ENCODE measurements at places on chromosomes 5 and 9.

- no peak overlapping the region for H3K27ac ChIP-seq
- no peak overlapping the region for H3K4me3 ChIP-seq
Observed at GRCh38 chr5:141529002-141529401, 40.1 kb downstream of the PCDHGC5 start.

- no peak for DNase-seq
- no peaks in the 10 kb centered on the region for H3K36me3 ChIP-seq
- H3K27me3 ChIP-seq, result no peaks in the 10 kb centered on the region
- no peak overlapping the region for H3K27ac ChIP-seq
- H3K4me1 ChIP-seq, result peaks cover 7% of the 10 kb centered on the region
- H3K4me3 ChIP-seq, result no peak overlapping the region
Observed at GRCh38 chr5:145858959-145859358, 13.9 kb downstream of the GRXCR2 start.

DNA sequence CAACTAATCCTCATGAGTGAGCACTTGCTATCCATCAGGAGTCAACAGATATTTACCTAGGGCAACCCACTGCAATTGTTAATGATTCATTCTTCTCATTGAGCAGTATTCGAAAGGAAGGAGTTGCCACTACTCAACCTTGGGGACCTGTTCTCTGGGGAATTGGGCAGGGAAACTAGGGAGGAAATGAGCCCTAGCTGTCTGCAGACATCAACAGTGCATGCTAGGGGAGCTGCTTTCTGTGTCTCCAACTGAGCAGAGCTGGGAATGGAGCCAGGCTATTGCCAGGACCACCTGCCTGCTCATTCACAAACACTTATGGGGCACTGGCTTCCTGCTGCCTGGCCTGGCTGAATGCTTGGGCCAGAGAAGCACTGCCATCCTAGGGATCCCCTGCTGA lies 183.4 kb downstream of the TMEM38B start:
- no peak overlapping the region for H3K27ac ChIP-seq
- no peak for DNase-seq
- H3K36me3 ChIP-seq, result no peaks in the 10 kb centered on the region
- H3K4me3 ChIP-seq, result no peak overlapping the region

- H3K27ac ChIP-seq, result no peak overlapping the region
- no peaks in the 10 kb centered on the region for H3K4me1 ChIP-seq
- H3K36me3 ChIP-seq, result no peaks in the 10 kb centered on the region
Observed at GRCh38 chr5:3809455-3809854, 213.8 kb downstream of the IRX1 start.

GRCh38 chr5:2191972-2192371 lies 309.2 kb upstream of the IRX4 start:
- H3K27me3 ChIP-seq, result no peaks in the 10 kb centered on the region
- H3K36me3 ChIP-seq, result no peaks in the 10 kb centered on the region
- peaks cover 11% of the 10 kb centered on the region for H3K4me1 ChIP-seq
- no peak overlapping the region for H3K27ac ChIP-seq

DNA sequence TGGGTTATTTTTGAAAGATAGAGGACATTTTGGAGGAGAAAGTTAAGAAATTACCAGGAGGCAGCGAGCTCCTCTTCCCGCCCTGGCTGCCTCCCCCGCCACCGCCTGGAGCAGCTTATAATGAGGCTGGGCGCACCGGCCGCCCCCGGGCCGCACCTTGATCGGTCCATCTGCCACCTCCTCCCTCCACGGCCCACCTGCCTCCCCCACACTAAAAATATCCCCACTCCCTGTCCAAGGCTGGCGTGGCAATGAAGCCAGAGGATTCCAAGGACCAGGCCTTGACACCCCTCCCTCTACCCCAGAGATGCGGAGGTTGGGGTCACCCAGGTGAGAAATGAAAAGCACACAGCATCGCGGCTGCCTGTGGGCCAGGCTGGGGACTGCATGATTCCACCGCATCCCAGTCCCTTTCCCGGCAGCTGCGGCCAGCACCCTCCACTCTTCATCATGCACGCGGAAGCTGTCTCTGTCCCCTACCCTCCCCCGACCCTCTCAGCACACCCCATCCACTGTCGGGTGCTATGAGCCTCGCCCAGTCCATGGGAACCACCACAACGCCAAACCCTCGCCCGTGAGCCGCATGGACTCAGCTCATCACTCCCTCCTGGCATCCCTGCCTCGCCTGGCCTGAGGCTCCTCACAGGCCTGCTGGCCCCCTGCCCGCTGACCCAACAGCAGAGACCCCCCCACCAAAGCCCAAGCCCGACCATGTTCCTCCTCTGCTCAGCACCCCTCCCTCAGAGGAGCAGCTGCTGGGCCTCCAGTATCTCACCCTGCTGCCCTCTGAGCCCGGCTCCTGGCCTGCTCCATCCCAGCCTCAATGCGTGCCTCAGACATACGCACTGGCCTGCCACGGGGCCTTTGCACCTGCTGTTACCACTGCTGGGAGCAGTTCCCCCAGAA lies 50.0 kb downstream of the SARDH start:
- H3K27ac ChIP-seq, result no peak overlapping the region
- H3K27me3 ChIP-seq, result no peaks in the 10 kb centered on the region
- DNase-seq, result no peak
- H3K4me3 ChIP-seq, result no peak overlapping the region
- peaks cover 24% of the 10 kb centered on the region for H3K4me1 ChIP-seq
- no peaks in the 10 kb centered on the region for H3K36me3 ChIP-seq

DNA sequence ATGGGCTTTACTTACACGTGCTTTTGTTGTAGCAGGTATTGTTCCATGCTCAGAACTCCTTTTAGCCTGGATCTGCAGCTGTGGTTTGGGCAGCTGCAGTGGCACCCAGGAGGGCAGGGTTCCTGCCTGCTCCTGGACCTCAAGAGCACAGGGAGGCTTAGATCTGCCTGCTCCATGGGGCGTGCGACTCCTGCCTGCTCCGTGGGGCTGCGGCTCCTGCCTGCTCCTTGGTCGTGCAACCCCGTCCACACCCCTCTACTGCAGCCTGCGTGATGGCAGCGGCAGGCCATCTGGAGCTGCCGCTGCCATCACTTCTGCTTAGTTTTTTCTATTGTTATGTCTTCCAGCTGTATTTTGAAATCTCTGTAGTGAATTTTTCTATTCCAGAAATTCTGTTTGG lies 11.7 kb upstream of the UGT3A2 start:
- H3K27me3 ChIP-seq, result no peaks in the 10 kb centered on the region
- H3K36me3 ChIP-seq, result no peaks in the 10 kb centered on the region
- peaks cover 4% of the 10 kb centered on the region for H3K4me1 ChIP-seq
- no peak for DNase-seq
- H3K4me3 ChIP-seq, result no peak overlapping the region

- H3K27me3 ChIP-seq, result no peaks in the 10 kb centered on the region
- no peak for DNase-seq
- H3K4me3 ChIP-seq, result no peak overlapping the region
- peaks cover 3% of the 10 kb centered on the region for H3K4me1 ChIP-seq
Observed at GRCh38 chr9:69097064-69097463, 61.5 kb downstream of the FXN start.

DNA sequence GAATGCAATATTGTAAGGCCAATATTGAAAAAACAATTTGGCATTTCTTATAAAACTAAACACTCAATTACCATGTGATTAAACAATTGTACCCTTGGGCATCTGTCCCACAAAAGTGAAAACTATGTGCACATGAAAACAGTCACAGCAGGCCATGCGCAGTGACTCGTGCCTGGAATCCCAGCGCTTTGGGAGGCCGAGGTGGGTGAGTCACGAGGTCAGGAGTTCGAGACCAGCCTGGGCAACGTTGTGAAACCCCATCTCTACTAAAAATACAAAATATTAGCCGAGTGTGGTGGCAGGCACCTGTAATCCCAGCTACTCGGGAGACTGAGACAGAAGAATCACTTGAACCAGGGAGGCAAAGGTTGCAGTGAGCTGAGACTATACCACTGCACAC lies 343.7 kb downstream of the DMRTA1 start:
- DNase-seq, result no peak
- no peak overlapping the region for H3K4me3 ChIP-seq
- no peaks in the 10 kb centered on the region for H3K27me3 ChIP-seq

GRCh38 chr5:78672154-78672553 lies 23.6 kb upstream of the LHFPL2 start:
- H3K27me3 ChIP-seq, result no peaks in the 10 kb centered on the region
- no peaks in the 10 kb centered on the region for H3K4me1 ChIP-seq
- H3K27ac ChIP-seq, result no peak overlapping the region
- H3K36me3 ChIP-seq, result no peaks in the 10 kb centered on the region

DNA sequence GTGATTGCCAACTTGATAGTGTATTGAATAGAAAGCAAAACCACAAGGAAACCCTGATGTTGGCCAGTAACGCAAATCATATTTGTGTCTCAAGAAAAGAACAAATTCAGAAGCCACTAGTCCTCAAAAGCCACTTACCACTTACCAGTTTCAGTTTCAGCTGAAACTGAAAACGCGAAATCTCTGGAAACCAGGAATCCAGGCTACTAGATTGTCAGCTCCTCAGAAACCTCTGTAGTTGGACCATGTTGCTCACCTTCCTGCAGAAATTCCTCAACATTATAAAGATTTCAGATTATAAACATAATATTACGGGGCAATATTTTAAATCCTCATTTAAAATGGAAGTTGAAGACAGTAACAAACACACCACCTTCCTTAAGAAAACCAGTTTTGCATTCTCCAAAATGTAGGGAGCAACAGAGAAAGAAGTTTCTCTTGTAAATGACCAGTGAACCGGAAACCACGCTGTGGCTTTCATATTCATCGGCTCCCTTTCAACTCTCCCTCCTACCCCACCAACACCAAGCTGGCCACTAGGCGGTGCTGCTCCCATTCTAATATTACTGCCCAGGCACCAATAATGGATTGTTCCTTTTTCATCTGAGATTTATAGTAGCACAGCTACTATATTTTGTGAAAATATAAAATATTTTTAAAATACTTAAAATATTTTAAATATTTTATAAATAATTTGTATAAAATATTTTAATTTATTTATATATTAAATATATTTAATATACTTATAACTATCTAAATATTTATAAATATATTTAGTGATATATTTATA lies 8.7 kb upstream of the TMED7 start:
- peaks cover 7% of the 10 kb centered on the region for H3K4me1 ChIP-seq
- peak; percentile 78 for DNase-seq
- no peak overlapping the region for H3K4me3 ChIP-seq
- H3K36me3 ChIP-seq, result no peaks in the 10 kb centered on the region
- no peaks in the 10 kb centered on the region for H3K27me3 ChIP-seq

GRCh38 chr5:56330167-56330566 lies 97.0 kb upstream of the ANKRD55 start:
- no peaks in the 10 kb centered on the region for H3K4me1 ChIP-seq
- no peak overlapping the region for H3K27ac ChIP-seq
- no peaks in the 10 kb centered on the region for H3K27me3 ChIP-seq
- DNase-seq, result no peak
- H3K36me3 ChIP-seq, result no peaks in the 10 kb centered on the region

DNA sequence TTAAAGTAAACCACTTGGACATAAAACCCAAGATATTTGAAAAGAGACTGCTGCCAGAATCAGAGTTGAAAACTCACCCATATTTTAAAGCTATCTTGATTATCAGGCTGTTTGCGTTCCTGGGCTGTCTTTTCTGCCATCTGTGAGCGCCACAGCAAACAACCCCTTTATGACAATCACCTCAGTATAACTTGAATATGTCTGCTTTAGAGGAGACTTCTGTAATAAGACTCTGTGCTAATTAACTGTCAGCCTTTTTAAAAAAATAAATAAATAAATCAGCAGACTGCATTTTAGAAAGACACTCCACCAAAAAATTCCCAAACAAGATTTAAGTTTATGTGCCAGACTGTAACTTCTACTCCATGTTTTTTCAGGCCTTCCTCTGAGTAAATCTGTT lies 375.7 kb upstream of the CCNH start:
- no peaks in the 10 kb centered on the region for H3K36me3 ChIP-seq
- peaks cover 14% of the 10 kb centered on the region for H3K27me3 ChIP-seq
- DNase-seq, result no peak
- H3K27ac ChIP-seq, result no peak overlapping the region
- no peaks in the 10 kb centered on the region for H3K4me1 ChIP-seq
- no peak overlapping the region for H3K4me3 ChIP-seq

DNA sequence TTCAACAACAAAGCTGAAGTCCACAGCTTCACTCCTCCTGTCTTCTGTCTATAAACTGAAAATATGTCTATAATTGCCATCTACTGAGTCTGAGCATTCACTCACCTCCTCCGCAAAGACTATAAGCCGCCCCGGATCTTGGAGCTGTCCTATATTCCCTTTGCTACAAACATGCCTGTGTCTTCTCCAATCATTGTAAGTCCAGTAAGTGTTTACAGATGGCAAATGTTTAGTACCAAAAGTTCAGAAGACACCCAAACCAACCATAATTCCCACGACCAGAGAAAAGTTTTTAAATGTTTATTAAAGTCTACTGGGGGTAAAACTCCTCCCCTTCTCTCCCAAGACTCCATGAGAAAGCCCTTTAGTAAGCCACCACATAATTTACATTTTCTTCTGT lies 80.9 kb downstream of the EBF1 start:
- DNase-seq, result no peak
- peaks cover 20% of the 10 kb centered on the region for H3K4me1 ChIP-seq
- no peak overlapping the region for H3K27ac ChIP-seq
- no peaks in the 10 kb centered on the region for H3K27me3 ChIP-seq

GRCh38 chr9:127805620-127806019 lies 2.9 kb downstream of the FPGS start:
- no peak for DNase-seq
- H3K27me3 ChIP-seq, result no peaks in the 10 kb centered on the region
- H3K4me3 ChIP-seq, result no peak overlapping the region

GRCh38 chr5:62486672-62487071 lies 74.1 kb downstream of the IPO11 start:
- no peak overlapping the region for H3K4me3 ChIP-seq
- H3K36me3 ChIP-seq, result peaks cover 5% of the 10 kb centered on the region
- no peaks in the 10 kb centered on the region for H3K27me3 ChIP-seq
- H3K27ac ChIP-seq, result no peak overlapping the region
- no peak for DNase-seq
- H3K4me1 ChIP-seq, result no peaks in the 10 kb centered on the region

DNA sequence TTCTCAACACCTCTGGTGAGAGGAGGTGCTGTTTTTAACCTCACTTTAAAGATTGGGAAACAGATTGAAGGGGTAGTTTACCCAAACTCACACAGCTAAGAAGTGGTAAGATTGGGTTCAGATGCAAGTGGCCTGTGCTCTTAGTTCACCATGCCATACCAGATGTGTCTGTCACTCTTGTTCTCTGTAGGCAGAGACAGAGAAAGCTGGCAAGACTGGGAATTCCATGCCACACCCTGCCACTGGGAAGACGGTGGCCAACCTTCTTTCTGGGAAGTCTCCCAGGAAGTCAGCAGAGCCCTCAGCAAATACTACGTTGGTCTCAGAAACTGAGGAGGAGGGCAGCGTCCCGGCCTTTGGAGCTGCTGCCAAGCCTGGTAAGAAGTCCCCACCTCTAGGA lies 11.0 kb downstream of the TCOF1 start:
- H3K27ac ChIP-seq, result no peak overlapping the region
- peaks cover 68% of the 10 kb centered on the region for H3K36me3 ChIP-seq
- no peaks in the 10 kb centered on the region for H3K27me3 ChIP-seq
- DNase-seq, result no peak
- no peaks in the 10 kb centered on the region for H3K4me1 ChIP-seq

- no peak overlapping the region for H3K27ac ChIP-seq
- no peaks in the 10 kb centered on the region for H3K36me3 ChIP-seq
- H3K4me3 ChIP-seq, result no peak overlapping the region
- H3K27me3 ChIP-seq, result no peaks in the 10 kb centered on the region
- no peaks in the 10 kb centered on the region for H3K4me1 ChIP-seq
- no peak for DNase-seq
Observed at GRCh38 chr5:63553073-63553472, 409.2 kb downstream of the HTR1A start.

- H3K27ac ChIP-seq, result no peak overlapping the region
- no peak overlapping the region for H3K4me3 ChIP-seq
- H3K4me1 ChIP-seq, result peaks cover 34% of the 10 kb centered on the region
- no peak for DNase-seq
- H3K36me3 ChIP-seq, result no peaks in the 10 kb centered on the region
Observed at GRCh38 chr9:123338710-123339665, 17.0 kb upstream of the CRB2 start.
